Right ventricle myocardium inferior (tissue), 1 donor: ENCODE measurements at places on chromosomes 7 and 10. TPM values are rescaled to one million over a fixed set of nuclear protein-coding genes. Genes with fewer than 3 reads are reported as not detected.

The RBP3 gene
- total RNA-seq = not detected

The PDZD8 gene
- 20.0 TPM for total RNA-seq

GRCh38 chr7:904847-905246 is 28.5 kb downstream of the GET4 start:
- DNase-seq = no peak

The SPDYE1 gene
- not detected for total RNA-seq

DNA sequence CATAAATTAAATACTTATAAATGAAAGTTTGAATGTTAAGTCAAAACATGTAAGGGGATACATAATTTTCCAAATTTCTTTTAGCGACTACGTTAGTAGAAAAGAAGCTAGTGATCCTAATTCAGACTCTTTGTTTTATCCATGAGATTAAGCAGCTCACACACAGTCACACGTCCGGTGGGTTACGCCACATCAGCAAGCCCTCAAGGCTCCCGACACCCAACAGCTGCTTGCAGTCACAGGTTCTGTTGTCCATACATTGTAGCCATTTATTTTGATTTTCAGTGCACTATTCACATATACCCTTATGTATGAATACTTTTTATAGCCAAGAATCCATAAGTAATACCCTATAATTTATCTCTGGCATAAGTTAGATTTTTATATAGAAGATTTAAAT is 39.5 kb downstream of the XRCC2 start:
- no peak for DNase-seq

GRCh38 chr7:129170441-129171021 is 17.9 kb upstream of the SMO start:
- no peak for DNase-seq

GRCh38 chr10:131841131-131841660 is 59.6 kb upstream of the PPP2R2D start:
- DNase-seq = peak; percentile 43

DNA sequence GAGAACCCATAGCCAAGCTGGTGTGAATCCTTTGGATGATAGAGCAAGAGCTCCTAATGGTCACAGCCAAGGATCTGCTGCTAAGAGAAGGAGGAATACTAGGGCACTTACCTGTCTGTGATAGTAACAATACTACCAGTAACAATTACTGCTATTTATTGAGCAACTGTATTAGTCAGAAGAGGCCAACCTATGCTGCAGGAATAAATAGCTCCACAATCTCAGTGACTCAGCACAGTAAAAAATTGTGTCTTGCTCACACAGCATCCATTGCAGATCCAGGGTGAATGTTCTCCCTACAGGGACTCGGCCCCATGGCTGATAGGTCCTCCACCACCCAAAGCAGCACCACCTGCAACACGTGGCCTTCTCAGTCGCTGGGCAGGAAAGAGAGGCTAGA is 257.6 kb upstream of the ZMIZ1 start:
- DNase-seq = no peak

GRCh38 chr10:104016661-104017060 is 49.7 kb downstream of the SLK start:
- no peak for DNase-seq

DNA sequence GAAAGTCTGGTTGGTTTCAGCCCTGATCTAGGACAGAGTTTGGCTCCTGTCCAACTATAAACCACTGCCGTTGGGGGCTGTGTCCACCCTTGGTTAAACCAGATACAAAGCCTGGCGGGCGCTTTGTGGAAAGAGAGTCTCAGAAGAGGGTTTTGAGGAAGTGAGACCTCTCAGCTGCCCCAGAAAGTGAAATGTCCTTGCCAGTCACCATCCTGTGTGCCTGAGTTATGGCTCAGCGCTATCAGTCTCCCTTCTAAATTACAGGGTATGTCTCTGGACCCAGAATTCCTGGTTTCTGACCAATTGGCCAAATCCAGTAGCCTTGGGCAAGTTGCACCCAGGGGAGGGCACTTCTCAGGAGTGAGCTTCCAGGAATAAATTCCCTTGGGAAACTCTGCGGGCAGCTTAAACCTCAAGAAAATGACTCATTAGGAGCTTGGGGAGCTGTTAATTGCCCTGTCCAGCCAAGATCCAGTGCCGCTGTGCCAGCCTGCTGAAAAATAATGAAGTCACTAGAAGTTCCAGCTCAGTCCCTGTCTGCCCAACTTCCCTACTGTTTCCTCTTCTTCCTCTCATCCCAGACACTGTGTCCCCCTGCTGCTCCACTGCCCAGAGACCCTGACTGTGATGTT is 66.7 kb upstream of the PDZD8 start:
- no peak for DNase-seq

GRCh38 chr10:24825551-24825950 is 101.9 kb upstream of the ARHGAP21 start:
- no peak for DNase-seq

GRCh38 chr7:30934225-30934624 is 22.6 kb downstream of the AQP1 start:
- no peak for DNase-seq

DNA sequence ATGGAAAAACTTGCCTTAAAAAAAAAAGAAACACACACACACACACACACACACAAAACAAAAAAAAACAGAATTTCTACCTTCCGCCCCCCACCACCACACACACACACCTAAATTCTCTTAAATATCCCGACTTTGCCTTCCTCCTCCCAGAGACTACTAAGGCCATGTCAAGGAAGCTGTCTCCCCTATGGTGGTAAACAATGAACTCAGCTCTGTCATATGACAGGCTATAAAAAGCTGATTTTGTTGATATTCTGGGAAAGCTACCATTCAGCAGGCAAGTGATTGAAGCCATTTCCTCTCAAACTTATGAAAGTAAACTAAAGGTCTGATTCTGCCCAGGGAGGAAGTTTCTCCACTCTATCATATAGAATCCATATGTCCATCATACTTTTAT is 471.0 kb downstream of the GFRA1 start:
- no peak for DNase-seq

DNA sequence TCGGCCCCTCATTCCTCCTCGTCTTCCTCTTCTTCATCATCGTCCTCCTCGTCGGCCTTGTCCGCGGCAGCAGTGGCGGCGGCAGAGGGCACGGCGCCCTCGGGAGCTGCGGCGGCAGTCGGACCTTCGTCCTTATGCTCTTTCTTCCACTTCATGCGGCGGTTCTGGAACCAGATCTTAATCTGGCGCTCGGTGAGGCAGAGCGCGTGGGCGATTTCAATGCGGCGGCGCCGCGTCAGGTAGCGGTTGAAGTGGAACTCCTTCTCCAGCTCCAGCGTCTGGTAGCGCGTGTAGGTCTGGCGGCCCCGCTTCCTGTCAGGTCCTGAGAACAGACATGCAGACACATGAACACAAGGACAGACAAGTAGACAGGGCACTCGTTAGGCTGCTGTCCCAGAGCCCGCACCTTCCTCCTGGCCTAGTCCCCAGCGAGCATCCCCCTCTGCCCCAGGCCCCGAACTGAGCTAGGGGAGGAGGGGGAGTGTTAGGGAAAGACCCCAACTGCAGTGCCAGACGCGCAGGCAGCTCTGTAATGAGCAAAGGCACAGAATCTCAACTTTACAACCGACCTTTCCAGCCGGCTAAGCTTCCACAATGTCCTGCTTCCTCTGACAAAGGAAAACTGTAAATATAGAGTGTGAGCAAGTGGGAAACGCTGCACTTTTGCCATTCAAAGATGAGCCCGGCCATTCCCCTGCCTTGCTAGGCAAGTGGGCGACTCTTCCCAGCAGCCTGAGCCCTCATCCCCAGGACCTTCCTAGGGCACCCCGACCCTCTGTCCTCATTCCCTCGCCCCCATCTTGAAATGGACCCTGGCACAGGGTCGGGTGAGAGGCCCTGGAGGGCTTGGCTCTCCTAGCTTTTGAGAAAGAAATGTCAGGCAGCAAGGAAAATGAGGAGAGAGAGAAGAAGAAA is 1.3 kb downstream of the HOXA7 start:
- peak; percentile 37 for DNase-seq

DNA sequence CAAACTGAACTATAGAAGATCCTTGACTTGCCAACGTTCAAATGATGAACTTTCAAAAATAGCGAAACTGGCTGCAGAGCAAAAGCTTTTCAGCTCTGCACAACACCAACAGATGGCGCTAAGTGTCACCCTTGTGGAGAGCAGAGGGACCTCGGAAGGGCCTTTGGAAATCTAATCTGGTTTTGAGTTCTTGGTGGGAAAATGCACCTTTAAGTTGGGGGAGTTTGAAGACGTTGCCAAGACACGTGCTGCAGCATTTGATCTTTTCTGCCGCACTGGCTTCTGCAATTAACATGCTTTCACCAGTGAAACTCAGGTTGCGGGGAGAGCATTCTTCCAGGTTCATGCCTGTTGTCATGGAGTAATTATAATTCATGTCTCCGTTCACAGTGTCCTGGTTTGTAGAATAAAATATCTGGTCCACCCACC is 26.3 kb upstream of the WDR11 start:
- no peak for DNase-seq

DNA sequence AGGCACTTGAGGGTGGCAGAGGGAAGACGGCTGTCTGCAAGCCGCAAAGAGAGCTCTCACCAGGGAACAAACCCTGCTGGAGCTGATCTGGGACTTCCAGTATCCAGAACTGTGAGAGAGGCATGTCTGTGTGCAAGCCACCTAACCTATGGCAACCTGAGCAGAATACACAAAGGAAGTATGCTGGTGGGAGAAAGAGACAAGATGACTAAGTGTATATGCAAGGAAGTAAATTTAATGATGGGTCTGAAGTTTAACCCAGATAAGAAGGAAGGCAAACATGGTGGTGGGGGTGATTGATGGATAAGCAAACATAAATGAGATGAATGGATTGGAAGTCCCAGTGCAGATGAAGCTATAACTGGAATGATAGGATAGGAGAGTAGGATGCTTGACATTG is 293.3 kb downstream of the TWIST1 start:
- no peak for DNase-seq

- DNase-seq = no peak
Observed at GRCh38 chr10:25852364-25852941, 81.6 kb upstream of the MYO3A start.

DNA sequence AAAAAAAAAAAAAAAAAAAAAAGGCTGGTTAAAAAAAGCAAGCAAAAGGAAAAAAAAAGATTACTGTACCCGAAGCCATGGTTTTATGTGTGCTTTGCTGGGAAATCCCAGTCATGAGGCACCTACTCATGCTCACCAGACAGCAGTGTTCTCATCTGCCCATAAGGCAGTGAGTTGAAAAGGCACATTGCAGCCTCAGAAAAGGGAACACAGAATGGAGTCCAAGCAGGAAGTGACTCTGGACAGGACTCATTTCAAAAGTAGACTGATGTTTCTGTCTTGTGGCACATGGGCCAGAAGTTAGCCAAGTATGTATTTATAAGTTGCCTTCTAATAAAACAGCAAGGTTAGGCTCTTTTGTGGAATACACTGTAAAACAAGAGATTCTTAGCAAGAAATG is 40.2 kb downstream of the PDSS1 start:
- no peak for DNase-seq

GRCh38 chr7:12211711-12212485 is 804 bp downstream of the TMEM106B start:
- no peak for DNase-seq

DNA sequence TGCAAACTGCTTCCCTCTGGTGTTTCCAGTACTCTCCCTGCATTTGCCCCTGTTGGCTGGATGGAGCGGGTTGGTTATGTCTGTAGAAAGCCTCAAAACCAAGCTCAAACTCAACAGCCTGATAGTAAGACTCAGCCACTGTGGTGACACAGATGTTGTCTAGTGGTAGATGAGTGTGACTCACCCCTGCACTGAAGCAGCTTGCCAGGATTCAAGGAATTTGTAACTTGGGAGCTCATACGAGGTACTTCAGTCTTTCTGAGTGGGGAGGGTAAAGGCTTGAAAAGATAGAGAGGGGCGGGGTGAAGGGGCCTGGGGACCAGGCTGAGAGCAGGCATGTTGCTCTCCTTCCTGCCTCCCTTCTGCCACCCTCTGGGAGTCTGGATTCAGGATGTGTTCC is 22.9 kb upstream of the AQP1 start:
- DNase-seq = no peak

- peak; percentile 82 for DNase-seq
Observed at GRCh38 chr7:100887516-100888290, 1.8 kb downstream of the UFSP1 start.

DNA sequence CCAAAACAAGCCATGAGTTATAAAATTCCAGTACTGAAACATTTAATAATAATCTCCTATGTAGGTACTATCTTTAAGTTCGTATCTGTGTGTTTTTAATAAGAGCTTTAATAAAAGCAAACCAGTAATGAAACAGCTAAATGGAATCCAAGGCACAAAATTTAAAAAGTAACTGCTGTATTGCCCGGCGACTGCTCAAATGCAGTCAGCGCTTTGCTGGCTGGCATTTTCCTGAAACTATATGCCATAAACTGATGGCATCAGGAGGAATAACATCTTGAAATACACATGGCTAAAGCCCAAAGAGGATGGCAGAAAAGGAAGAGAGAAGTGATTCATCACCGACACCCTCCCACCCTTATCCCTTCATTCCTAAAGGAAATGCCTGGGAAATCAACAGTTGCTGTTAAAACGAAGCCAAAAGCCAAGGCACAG is 133.1 kb downstream of the CUBN start:
- DNase-seq = no peak

The HGF gene
- 3.1 TPM for total RNA-seq

DNA sequence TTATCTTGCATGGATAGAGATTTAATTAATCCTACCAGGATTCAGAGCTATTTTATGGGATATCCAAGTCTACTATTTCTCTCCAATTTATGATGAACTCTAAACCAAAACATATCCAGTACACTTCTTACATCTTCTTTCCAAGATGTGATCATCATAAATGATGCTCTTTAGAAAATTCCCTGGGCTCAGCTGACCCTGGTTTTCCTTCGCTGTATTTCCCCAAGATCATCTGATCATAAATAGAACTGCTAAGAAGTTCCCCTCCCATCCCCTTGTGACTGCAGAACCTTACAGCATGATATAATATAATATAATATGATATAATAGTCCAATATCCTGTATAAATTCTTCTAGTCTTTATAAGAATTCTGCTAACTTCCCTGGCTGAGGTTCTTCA is 114.6 kb upstream of the LYZL2 start:
- DNase-seq = no peak

The ITGB8 gene
- total RNA-seq = 2.5 TPM

GRCh38 chr10:75035975-75036708 is 75.3 kb upstream of the SAMD8 start:
- no peak for DNase-seq

GRCh38 chr10:22704471-22704911 is 9.9 kb downstream of the PIP4K2A start:
- peak; percentile 39 for DNase-seq

GRCh38 chr7:36084485-36085091 is 68.5 kb upstream of the EEPD1 start:
- no peak for DNase-seq

The MUC3A gene
- 0.51 TPM for total RNA-seq

The UPP1 gene
- 20.9 TPM for total RNA-seq

The WIPF3 gene
- 5.5 TPM for total RNA-seq

- no peak for DNase-seq
Observed at GRCh38 chr7:42159130-42159529, 77.9 kb downstream of the GLI3 start.

GRCh38 chr10:74544106-74544505 is 282.3 kb upstream of the KAT6B start:
- DNase-seq = no peak

GRCh38 chr10:132383751-132384196 is 13.2 kb upstream of the PWWP2B start:
- DNase-seq = peak; percentile 42
